ENCODE measurements at places on chromosomes 13 and 19.

GRCh38 chr13:20487927-20488326 is 37.7 kb downstream of the CRYL1 start:
- no peak for DNase-seq

GRCh38 chr19:4606921-4607678 is 32.2 kb upstream of the TNFAIP8L1 start:
- no peak for DNase-seq

DNA sequence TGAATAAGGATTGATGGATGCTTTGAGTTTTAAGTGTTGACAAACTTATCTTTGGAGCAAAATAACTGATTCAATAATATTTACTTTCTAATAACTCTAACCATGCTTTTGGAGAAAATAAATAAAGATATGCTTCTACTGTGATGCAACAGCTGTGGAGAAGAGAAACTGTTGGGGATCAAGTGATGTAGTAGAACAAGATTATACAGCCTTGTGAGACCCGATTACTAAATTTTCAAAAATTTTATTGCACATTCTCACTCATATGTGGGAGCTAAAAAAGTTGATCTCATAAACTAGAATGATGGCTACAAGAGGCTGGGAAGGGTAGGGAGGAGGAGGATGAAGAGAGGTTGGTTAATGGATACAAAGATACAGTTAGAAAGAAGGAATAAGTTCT is 85.5 kb upstream of the OXGR1 start:
- DNase-seq, result no peak

DNA sequence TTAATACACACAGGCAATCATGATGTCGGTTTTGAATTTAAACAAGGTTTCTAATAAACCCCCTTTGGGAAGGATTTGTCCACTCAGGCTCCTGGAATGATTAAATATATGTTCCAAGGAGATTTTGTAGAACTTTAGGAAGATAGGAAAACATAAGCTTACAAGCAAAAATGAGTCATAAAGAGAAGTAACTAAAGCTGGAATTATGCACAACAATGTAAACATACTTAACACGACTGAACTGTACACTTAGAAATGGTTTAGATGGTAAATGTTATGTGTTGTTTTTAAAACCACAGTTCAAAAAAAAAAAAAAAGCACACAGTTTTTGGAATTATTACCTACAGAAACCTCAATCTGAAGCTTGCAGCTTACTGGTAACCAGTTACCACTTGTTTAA is 304.4 kb downstream of the NALCN start:
- DNase-seq, result no peak

- DNase-seq, result peak; percentile 36
Measured at GRCh38 chr19:39474139-39474620, 6.5 kb upstream of the TIMM50 start.

DNA sequence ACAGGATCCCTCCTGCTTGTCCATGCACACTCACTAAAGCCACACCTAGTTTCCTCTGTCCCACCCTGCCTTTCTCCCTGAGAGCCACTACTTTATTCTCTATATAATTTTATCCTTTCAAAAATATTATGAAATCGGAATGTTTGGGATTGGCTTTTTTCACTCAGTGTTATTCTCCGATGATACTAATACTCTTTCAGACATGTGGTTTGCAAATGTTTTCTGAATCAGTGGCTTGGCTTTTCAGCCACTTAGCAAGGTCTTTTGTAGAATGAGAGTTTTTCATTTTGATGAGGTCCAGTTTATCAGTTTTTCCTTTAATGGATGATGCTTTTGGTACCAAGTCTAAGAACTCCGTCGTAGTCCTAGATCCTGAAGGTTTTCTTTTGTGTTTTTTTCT is 11.6 kb downstream of the SPATA13 start:
- DNase-seq, result no peak

DNA sequence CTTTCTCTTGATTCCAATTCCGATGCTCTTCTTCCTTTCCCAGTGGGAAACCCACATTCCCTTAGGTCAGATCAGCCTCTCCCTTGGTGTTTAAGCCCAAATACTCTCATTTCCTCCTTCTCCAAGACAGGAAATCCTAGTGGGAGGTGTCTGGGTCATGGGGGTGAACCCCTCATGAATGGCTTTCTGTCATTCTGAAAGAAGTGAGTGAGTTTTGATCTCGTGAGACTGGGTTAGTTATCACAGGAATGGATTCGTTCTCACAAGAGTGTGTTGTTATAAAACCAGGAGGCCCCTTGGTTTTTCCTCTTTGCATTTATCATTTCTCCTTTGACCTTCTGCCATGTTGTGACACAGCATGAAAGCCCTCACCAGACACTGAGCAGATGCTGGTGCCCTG is 76.2 kb upstream of the MTIF3 start:
- DNase-seq, result no peak

GRCh38 chr19:13164343-13165161 is 14.3 kb downstream of the IER2 start:
- peak; percentile 52 for DNase-seq

DNA sequence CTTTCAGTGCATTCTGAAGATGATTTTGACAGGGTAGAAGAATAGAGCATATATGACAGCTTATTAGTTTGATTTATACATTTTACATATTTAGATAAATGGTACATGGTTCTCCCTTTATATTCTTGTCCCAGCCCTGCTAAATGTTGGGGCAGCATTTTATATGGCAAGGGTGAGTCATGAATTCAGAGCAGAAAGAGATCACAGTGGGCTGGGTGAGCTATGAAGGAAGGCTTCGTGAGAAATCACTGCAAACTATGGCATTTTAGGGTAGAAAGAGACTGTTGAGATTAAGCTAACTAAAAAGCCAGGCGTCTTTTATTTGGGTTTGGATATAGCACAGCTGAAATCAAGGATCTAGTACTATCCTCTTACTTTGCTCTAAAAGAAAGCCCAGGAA is 23.9 kb upstream of the METTL21C start:
- peak; percentile 9 for DNase-seq

DNA sequence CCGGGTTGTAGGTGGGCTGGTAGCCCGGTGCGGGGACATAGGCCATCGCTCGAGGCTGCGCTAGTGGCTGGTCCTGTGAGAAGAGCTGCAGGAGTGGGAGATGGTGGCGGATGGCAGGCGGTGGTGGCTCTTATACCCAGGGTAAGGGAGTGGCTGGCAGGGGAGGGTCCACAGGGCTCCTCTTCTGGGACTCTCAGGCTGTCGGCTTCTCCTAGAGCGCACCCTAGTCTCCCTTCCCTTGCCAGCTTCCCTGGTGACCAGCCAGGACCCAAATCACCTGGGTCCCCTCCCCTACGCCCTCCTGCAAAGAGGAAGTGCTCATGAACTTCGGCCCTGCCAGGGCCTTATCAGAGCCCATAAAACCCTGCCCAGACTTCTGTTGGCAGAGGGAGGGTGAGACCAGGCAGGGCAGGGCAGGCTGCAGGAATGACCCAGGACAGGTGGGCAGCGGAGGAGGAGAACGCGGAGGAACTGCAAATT is at the start of gene LGALS4:
LGALS4 (minus strand) TSS at position 105 of the 480 bp plus-strand sequence; CDS start at position 46, 59 bp downstream.
- no peak for DNase-seq

DNA sequence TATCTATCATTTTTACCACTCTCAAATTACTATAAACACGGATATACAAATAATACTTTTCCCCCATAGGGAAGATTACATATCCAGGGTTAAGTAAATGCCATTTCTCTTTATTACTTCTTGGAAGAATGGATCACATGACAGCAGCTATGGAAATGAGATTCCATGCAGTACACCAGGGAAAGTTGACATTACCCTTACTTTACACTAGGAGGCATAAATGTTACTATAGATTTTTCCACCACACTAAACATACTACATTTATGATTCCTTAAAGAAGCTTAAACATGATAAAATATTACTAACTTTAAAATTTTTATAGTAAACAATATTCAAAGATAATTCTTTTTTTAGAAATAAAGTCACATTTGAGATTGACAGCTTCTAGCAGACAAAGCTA is 611.4 kb downstream of the PCDH9 start:
- peak; percentile 47 for DNase-seq

DNA sequence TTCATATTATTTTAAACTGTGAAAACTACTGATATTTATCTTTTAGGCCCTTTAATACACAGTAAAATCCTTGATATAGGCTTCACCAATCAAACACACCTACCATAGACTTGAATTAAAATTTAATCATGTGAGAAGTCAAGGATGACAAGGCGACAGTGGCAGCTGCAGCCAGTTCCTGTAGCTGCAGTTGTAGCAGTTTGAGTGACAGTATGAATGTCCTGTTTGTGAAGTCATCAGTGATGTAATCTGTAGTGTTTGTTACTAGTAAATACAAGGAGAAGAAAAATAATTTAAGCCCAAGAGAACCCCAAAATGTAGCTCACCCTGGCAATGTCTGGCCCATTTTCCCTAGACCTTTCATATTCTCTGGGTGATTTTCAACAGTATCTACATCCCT is 897.0 kb downstream of the SLITRK6 start:
- no peak for DNase-seq

DNA sequence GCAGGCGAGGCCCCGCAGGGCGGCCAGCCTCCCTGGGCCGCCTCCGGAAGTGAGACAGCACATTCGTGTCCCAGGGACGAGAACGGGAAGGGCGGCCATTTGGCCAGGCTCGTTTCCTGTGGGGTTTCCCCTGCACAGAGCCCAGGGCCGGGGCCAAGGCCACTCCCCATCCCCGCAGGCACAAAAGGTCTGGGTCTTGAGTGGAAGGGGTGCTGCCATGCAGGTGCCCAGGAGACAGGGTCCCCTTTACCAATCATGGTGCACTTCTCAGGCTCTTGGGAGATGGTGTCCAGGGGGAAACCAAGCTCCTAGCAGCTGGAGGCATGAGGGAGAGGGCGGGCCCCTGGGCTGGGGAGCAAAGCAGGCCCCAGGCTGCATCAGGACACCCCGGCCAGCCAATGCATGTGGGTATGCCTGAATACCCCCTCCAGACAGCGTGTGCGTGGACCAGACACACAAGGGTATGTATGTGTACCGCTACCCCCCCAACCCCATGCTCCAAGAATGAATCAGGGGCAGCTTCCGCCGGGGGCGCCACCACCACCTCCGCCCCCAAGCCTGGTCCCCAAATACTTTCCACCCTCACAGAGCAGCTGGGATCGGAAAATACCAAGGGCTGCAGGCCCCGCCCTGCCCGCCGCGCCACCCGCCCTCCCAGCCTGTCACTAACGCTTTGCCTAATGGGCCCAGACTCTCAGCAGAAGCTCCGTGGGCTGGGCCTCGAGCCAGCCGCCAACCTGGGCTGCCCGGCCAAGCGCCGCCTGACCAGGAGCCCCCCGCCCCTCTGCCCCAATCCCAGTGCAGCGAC is 37.6 kb upstream of the NANOS3 start:
- peak; percentile 94 for DNase-seq

GRCh38 chr13:78881751-78882150 is 222.8 kb upstream of the OBI1 start:
- no peak for DNase-seq

- no peak for DNase-seq
Measured at GRCh38 chr13:79659121-79659521, 178.2 kb downstream of the NDFIP2 start.

DNA sequence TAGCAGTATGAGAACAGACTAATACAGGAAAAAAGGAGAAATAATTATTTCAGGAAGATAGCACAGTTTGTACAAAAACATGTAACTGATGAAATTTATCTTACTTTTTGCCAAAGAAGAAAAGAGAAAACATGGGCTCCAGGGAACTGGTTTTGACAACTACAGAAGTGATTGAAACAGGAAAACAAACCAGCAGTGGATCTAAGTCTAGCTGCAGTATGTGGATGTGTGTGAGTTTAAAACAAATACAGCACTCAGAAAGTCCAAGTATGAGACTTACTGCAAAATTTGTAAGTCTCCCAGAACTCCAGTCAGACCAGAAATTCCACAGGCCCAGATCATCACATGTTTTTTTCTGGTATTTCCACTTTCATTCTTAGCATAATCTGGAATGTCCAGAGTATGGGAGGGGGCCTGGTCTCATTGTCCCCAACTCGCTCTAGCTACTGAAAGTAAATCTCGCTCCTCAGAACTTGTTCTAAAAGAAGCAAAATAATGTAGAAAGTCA is 259.5 kb downstream of the NHLRC3 start:
- DNase-seq, result peak; percentile 35

GRCh38 chr13:48161530-48162179 is 66.8 kb upstream of the MED4 start:
- no peak for DNase-seq

- DNase-seq, result no peak
Measured at GRCh38 chr13:59166174-59166573, 997.6 kb downstream of the DIAPH3 start.

DNA sequence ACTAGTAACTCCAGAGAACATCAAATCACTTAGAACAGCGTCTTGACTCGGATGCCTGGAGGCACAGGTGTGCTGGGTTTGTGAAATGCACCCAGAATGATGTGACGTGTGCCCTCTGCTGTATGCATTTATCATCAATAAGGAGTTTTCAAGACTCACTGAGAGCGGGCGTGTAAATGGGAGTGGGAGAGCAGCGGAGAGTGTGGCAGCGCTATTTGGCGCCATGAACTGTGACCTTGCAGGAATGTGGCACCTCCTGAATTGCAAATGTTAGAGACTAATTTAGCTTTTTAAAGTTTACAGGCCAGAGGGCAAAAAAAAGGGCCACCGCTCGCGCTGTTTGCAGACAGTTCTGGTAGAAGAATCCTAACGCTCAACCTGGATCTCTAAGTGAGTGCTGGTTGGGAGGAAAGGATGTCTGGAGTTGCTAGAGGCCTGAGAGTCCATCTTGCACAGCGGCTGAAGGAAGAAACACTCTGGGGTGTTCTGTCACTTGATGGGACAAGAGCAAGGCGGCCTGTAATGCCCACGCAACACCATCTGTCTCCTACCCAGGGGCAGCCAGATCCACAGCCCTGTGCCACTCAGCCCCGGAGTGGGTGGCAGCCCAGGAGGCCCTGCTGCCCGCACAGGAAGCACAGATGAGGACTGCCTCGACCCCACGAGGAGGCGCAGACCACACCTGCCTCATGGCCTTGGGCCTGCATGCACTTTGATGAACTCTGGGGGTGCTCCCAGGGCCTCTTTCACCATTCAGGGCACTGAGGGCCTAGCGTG is 19.7 kb downstream of the RANBP3 start:
- DNase-seq, result no peak

DNA sequence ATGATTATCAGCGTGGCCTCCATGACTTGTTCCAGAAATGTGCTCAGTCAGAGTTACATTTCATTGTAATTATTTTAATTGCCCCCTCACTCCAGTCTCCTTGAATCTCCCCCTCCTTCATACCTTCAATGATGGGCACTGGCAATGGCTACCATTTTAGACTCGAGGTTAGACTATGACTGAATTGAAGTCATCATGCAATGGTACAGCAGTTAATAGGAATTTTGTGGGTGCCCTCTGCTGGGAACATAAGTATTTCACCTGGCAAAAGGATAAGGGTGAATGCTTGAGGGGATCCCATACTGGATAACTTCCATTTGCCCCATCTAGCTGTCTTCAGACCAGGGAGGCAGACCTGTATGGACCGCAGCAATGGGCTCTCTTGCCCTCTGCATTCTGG is 32.2 kb upstream of the USP12 start:
- DNase-seq, result peak; percentile 26

- DNase-seq, result peak; percentile 23
Measured at GRCh38 chr19:52734331-52734892, 432 bp downstream of the ZNF611 start.

GRCh38 chr13:92833071-92833470 is 393.5 kb upstream of the GPC6 start:
- DNase-seq, result no peak

GRCh38 chr19:11194656-11195558 is 2.4 kb downstream of the KANK2 start:
- peak; percentile 63 for DNase-seq

Data from EH (cell line).